ENCODE measurements at places on chromosomes 3 and 15. TPM values are rescaled to one million over a fixed set of nuclear protein-coding genes. Genes with fewer than 3 reads are reported as not detected.

GRCh38 chr3:63896332-63897030 lies 15.7 kb downstream of the SCAANT1 start:
- DNase-seq = no peak

The TMEM207 gene
- not detected for total RNA-seq

GRCh38 chr3:20023623-20024405 lies 11.8 kb upstream of the PP2D1 start:
- DNase-seq = no peak

GRCh38 chr3:100029689-100030088 lies 84.6 kb downstream of the FILIP1L start:
- DNase-seq = no peak

The PCYT1A gene
- total RNA-seq = 97.9 TPM

DNA sequence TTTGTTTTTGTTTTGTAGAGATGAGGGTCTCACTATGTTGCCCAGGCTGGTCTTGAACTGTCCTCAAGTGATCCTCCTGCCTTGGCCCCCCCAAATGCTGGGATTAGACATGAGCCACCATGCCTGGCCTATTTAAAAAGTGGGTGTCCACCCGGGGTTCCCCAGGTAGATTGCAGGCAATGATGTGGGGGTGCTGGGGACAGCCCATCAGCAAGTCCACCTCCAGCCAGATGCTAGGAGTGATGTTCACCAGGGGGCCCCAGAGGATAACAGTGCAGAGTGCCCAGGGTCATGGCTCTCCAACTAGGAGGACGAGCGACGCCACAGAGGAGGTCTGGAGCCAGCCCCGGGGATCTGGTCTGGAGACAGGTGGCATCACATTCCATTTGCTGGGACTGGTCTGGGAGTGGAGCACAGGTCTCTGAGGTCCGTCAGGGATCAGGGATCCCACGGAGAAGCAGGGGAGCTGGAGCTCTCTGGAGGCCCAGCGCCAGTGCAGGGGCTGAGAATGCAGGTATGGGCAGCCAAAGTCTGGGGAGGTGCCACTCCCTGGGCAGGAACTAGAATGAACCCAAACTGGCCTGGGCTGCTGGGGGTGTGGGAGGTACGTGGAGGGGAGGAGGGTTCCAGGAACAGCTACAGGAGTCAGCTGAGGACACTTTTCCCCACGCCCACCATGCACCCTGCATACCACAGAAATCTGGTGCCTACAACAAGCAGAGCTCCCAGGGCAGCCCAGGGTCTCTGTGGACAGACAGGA lies 51.2 kb upstream of the PCSK6 start:
- DNase-seq = peak; percentile 73

- DNase-seq = no peak
Measured at GRCh38 chr3:161838021-161838420, 341.4 kb downstream of the OTOL1 start.

DNA sequence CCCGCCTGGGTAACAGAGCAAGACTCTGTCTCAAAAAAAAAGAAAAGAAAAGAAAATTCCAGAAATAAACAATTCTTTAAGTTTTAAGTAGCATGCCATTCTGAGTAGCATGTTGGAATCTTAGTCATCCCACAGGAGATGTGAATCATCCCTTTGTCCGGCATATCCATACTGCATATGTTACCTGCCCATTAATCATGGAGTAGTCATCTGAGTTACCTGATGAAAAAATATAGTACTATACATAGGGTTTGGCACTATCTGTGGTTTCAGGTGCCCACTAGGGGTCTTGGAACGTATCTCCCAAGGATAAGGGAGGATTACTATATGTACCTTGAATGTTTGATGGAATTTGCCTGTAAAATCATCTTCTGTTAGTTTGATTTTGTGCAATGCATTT lies 6.3 kb upstream of the CCR4 start:
- no peak for DNase-seq

The SLC33A1 gene
- 30.0 TPM for total RNA-seq

- DNase-seq = no peak
Measured at GRCh38 chr3:154100556-154100955, 20.6 kb upstream of the ARHGEF26 start.

DNA sequence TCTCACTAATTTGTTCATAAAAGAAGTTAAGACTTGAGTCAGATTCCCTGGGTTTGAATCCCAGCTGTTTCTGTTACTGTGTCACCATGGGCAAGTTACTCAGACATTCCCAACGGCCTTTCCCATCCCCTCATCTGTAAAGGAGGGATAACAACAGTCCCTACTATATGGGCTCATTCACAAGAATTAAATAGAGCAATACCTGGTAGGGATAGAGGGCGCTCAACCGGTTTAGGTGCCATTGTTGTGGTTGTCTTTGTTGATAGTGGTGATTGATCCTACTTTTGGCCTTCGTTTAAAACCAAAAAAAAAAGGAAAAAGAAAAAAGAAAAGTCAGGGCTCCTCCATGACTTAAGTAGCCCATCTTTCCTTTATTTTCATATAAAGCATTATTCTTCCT lies 563.1 kb downstream of the GRM7 start:
- DNase-seq = no peak

The GRAMD2A gene
- not detected for total RNA-seq

DNA sequence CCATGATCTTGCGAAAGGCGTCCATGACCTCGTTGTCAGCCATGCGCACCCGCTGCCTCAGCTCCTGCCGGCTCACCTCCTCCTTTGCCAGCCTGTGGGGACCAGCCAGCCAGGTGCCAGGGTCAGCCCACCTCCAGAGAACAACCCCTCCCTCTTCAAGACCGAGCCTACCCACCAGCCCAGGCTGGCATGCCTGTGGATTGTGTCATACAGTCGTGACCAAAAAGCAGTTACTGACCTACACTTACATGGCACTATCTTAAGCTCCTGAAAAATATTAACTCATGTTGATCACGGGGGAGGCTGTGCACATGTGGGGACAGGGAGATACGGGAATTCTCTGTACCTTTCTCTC lies 10.7 kb upstream of the CAMK1 start:
- DNase-seq = no peak

DNA sequence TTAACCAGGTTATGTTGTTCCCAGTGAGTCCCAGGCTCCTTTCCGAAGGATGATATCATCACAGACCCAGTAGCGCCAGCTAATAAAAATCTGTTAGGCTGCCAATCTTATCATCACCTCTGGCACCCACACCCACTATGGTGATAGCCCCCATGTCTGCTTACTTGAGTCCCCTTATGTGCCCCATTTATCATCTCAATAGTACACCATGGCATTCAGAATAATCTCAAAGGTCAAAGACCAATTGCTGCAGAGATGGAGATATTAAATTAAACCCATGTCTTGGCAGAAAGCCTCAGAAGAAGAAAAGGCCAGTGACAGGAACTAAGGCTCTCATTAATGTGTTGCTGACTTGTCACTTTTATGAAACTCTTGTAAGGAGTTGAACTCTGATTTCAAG lies 32.8 kb downstream of the CPNE4 start:
- DNase-seq = no peak

- no peak for DNase-seq
Measured at GRCh38 chr3:46998121-46998851, 18.8 kb downstream of the NBEAL2 start.

DNA sequence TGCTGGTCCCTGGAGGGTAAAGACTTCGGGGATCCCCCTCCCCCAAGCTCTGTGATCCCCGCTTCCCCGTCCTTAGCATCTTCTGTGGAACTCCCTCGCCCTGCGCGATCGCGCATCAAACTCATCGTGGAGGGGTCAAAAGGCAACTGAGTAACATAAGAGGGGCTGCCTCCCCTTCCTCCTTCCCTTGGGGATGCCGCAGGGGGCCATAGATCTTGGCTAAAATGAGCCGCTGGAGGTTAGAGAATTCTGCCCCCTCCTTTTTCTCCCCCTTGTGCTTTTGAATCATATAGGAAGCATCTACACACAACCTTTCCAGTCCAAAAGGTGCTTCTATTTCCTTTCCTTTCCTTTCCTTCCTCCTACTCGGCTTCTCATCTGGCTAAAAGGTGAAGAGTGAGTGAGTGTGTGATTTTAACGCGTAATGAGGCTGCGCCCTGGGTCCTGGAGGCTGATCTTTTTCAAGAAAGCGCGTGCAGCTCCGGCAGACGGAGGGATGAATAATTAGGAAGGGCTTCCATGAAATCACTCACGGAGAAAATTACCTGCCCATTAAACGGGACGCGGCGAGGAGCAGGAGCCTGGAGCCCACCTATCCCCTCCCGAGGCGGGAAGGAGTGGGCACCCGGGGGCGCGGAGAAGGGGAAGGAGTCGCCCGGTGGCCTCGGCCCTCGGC lies 831 bp upstream of the ROBO2 start:
- DNase-seq = no peak

The TM4SF18 gene
- 12.3 TPM for total RNA-seq

All from mesenteric fat pad (tissue), 1 donor.